ENCODE measurements at places on chromosomes 2 and 18.

DNA sequence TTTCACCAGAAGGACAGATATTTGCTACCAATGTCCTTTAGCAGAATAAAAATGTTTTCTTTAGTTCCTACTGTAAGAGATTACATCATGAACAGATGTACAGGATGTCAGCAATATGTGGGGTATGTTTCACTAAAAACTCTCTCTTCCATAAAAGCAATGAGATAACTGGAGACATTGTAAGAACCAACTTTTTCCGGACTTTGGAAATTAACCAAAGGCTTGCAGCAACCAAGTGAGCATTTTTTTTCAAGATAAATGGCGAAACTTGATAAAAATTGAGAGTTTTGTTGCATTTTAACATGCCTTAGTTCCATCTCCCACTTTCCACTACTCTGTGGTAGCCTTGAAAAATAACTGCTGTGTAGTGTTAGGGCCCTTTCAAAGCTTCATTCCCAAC, 429.8 kb upstream of the CDH2 start:
- no peak for DNase-seq

DNA sequence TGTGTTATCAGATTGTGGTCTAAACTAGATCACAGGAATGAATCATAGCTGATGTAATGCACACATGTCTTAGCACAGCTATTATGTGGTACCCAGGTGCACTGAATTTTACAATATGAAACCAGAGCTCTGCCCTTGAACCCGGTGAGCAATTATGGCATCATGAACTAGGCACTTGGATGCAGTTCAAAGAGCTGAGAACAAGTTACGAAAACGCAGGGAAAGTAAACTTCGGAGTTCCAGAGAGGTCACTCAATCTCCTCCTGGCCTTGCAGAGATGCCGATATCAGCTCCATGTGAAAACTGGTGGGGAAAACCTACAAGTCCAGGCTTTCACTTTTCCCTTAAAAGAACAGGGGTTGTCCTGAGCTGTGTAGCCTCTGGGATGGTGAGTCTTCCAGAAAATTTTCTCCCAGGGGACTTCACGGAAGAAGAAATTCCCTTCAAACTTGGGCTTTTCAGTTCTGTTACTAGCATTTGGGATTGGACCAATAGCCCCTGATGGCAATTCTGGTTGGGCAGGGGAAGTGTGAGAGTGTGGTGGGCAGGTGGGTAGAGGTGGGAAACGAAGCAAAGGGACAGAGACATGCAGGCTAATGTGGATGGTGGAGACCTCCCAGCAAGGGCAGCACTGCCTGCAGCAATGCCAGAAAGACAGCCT, 71.1 kb upstream of the SH3BP4 start:
- no peak for DNase-seq

GRCh38 chr2:226862623-226863022, 26.8 kb downstream of the RHBDD1 start:
- DNase-seq, result no peak

DNA sequence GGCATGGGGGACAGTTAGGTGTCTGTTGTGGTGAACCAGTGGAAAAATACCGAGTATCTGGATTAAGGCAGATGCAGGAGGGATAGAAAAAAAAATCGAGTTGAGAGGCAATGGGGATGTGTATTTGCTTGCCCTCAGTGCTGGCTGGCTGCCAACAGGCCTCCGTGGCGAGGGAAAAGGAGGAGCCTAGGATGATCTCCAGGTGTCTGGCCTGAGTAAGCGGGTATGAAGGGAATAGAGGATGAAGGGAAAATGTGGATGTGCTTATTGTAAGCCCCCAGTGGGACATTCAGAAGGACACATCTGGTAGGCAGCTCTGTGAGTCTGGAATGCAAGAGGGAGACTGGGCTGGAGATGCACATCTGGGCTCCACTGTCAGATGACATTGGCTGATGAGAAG, 22.8 kb downstream of the KCNS3 start:
- DNase-seq, result peak; percentile 32

DNA sequence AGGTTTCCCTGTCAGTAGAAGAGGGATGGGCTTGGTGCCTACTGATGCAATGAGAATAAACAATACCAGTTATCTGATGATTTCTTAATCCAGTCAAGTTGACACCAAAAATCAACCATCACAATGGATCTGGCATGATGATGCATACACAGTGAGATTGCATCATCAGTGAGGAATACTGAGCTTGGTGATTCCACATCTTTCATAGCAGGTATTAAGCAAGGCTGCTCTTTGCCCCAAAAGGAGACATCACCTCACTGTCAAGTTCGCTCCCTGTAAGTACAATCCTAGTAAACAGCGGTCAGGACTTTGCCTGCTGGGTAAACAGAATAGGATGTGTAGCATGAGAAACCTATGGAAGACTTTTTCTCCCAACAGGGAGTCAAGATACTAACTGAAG, 282.7 kb upstream of the CDH2 start:
- DNase-seq, result no peak

- DNase-seq, result no peak
These were observed 331.6 kb upstream of the FANCL start for GRCh38 chr2:58572731-58573130.

DNA sequence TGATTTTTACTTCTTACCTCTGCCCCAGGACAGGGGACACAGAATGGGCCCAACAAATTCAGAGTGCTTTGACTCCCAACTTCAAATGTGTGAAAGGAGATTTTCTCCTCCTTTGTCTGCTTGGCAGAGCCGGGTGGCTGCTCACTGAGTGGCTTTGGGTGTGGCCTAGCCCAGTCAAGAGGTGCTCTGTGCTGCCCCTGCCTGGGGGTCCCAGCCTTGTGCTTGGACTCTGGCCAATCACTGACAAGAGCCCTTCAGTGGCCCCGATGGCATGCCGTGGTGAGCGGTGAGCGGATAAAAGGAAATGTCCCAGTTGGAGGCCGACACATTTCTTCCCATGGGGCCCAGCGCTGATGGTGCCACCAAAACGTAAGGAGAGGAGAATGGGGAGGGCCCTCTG, 259.2 kb downstream of the CELF4 start:
- no peak for DNase-seq

DNA sequence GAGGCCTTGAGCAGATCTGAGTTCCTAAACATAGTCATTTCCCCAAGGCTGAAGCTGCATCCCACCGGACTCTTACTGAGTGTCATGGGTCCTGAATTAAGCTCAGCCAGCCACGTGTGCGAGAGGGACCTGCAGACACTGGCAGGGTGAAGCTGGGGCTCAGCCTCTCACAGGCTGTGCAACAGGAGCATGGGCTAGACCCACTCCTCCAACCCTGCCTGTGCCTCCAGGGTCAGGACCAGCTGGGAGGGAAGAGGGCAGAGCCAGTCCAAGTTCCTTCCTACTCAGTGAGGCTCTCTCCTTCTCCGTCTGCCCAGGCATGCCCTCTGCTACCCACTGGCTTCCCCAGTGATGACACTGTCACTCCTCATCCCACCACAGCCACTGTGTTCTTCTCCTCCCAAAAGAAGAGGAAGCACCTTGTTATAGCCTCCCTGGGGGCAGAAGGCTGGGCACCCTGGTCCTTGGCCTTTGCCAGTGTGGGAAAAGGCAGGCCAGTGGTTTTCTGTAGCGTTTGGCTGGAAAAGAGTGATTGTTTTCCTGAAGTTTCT, 78.9 kb downstream of the KCNF1 start:
- DNase-seq, result no peak

DNA sequence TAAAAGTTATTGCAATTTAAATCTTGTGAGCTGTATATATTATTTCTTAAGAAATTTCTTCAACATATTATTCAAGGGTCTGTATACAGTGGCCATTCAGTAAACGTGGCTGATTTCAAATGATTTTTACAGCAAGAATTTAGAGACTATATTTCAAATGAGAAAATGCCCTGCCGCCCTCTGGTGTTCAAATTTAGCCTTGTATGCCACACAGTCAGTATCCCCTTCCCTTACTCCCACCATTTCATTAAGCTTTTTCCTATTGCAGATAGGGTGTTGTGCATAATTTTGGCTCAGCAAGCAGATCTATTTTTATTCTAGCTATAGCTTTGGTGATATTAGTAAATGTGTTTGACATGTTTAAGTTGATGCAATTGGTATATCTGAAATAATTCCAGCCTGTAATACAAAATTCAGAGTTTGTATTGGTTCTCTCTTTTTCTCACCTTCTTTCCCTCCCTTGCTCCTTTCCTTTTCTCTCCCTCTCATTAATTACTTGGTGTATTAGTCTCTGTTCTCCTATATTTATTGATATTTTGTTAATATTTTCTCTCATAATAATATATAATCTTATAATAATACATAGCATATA, 22.8 kb upstream of the SCN7A start:
- no peak for DNase-seq

GRCh38 chr2:43185146-43185545, 41.3 kb downstream of the ZFP36L2 start:
- DNase-seq, result no peak

- DNase-seq, result no peak
These were observed 271 bp upstream of the RBM43 start for GRCh38 chr2:151261977-151262291.

DNA sequence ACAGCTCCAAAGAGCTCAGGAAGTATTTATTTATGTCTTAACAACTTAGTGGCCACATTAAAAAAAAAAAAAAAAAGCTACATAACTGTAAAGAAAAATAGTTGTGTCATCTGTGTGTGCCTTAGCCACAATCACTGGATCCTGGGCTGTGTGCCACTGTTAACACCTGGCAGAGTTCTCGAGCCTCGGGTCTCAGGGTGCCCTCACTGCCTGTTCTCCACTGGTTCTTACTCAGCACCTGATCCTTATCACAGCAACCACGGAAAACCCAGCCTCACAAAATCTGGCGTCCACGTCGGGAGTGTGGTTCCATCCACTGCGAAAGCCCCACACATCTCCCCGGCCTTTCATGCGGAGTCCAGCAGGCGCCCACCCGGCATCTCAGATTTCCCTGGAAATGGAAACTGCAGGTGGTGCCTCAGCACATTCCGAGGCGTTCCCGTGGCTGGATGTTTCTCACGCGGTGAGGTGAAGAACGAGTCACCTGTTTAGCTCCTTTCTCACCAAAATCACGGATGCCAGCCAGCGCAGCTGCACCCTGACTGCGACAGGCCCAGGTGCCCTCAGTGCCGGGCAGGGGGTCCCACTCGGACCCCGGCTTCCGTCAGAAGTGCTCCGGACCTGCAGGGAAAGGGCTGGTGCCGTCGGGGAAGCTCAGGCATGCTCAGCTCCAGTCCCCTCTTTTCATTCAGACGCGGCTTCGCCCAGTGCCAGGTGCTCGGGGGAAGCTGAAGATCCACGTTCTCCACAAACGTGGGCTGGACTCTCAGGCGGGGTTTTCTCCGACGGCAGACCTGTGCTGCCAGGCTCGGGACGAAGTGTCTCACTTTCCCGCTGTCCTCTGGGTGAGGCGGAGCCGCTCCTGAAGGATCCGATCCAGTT, 198.7 kb upstream of the SALL3 start:
- DNase-seq, result no peak

DNA sequence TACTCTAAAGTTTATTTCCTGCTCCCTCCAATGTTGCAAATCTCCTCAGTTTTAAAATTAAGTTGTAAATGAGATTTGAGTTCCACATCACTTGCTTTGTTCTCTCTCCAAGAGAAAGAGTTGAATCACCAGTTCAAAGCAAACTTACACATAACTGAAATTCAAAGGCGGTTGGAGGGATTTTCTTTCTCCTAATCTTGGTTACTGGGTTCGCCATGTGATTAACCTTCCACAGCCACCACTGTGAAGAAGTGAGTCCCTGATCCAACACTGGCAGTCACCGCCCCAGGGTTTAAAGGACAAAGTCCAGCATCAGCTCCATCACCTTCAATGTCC, 247.1 kb downstream of the MYCN start:
- no peak for DNase-seq

DNA sequence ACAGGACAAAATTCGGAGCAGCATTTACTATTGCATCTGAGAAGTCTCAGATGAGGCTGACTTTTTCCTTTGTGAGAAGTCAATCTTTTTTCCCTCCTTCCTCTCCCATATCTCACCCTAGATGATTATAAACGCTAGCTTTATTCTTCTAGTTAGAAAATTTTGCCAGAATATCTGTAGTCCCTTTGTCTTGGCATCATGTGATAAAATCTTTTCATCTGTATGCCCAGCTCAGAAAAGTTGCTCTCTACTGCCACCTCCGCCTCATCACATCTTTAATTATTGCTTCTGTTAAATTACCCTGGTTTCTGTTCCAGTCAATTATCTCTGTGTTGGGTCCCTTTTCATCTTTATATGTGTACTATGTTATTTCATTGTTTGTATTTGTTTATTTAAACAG, 210.8 kb upstream of the SLC35G4 start:
- DNase-seq, result no peak

DNA sequence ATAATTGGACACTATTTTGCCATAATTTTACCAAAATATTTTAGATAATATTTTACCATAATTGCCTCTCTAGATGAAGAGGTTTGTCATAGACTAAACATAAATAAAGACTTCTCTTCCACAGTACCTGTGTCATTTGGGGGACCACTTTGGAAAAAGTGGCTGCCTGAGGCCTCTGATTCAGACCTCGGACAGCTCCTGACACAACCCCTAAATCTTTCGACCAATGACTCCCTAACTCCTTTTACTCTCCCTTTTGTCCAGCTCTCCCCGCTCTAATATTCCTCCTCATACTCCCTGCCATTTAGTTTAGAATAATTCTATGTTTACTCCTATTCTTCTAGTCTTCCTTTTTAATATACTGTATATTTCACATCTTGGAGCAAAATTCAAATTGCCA, 36.0 kb upstream of the UBE2E3 start:
- DNase-seq, result no peak

DNA sequence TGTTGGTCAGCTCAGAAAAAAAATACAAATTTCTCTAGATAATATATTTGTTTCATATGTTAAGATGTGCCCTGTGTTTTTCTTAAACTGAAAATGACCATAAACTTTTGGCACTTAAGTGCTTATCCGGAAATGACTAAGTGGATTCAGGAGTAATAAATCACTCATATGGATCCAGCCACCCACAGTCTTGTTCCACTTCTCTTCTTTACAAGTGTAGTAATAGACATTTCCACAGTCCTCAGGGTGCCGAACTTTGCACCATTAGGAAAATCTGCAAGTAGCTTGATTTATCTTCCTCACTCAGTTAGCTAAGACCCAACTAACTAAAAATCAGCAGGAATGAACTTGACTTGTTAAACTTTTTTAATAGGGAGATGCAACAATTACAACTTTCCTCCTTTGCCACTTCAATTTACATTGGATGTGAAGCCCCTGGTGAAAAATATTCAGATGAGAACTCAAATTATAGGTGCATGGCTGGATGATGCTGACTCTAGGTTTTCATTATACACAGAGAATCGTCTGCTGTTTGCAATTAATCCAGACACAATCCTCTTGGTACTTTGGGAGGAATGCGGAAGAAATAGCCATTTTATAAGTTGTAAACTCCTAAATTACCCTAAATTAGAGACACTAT, 322.5 kb downstream of the ARHGAP15 start:
- DNase-seq, result no peak

Measured in left ventricle myocardium inferior (tissue), 1 donor.